ENCODE measurements at places on chromosomes 7 and 10.

DNA sequence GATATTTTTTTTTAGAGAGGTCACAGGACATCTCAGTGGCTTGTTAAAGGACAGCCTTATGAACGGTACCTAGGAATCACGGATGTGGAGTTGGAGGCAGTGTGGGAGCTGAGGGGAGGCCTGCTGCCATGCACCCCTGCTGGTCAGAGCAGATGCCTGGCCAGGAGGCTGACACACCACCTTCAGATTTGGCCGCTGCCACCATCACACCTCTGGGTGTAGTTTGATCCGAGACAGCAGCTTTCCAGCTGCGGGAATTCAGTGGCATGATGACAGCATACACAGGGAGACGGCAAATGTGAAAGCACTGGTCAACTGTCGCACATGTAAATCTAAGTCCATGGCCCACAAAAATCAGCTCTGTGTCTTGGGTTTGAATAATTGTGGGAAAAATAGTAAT is 285.4 kb downstream of the ADARB2 start:
- no peak for DNase-seq

DNA sequence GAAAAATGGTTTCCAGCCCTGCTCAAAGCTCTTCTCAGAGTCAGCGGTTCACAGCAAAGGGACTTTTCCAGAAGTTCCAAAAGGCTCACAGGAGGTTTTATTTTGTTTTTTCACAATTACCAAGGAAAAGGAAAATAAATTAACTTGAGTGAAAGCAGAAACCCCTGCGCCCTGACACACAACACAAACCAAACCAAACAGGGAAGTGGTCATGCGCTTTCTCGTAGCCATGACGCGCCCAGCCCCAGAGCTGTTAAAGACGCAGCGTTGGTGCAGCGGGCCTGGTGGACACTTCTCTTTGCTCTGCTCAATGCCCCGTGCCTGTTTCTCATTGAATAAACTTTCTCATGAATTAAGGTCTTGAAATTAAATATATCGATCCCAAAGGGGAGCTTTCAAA is 134.4 kb upstream of the LYZL2 start:
- no peak for DNase-seq

DNA sequence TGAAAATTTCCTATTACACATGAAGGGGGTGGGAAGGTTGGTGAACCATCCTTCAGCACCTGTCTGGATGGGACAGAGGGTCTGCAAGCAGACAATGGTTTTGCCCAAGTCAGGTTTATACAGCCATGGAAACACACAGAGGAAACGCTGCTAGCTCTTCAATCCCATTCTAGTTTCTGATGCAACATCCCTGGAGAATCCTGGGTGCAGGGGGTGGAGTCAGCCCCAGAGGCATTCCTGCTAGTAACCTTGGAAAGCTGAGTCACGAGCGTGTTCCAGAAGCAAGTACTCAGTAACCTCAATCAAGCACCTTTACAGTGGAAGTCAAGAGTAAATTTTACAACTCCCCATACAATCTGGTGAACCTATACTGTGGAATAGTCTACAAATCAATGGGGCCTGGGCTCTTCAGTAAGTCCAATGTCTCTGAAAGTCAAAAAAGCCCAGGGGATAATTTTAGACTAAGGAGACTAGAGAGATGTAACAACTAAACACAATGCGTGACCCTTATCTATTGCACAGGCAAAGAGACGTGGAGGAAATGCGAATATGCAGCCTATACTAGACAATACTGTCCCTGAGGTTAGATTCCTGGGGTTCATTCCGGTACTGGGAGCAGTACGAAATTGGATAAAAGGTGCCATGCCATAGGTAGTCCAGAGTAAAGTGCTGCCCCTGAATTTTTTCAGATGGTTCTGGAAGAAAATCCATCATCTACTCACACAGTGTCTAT is 95.4 kb downstream of the ZRANB1 start:
- no peak for DNase-seq

GRCh38 chr7:44264221-44264931 is 61.0 kb downstream of the CAMK2B start:
- DNase-seq: no peak

DNA sequence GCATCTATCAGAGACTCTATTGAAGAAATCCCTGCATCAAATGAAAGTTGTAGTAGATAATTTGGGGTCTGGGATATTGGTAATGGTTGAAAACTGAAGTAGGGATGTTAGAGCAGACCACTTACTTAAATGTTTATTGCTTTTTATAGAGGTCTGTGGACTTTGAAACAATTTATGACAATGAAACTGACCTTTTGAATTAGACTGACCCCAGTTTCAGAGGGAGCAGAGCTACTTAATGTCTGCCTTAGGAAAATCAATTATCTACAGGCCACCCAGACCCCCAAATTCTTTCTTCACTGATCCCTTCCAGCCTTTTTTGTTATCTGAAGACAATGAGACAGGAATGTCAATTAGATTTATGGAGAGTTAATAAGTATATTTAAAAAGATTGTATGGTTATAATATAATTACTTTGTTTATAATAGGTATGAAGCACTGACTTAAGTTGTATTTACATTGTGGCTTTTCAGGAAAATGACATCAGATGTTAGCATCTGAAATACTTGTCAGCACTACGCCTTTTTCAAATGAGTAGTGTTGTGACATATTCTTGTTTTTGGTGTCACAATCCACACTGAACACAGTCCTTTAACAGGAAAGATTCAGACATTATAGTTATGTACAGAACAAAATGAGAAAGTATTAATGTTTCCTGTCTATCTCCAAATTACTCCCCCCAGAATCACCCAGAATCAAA is 13.9 kb downstream of the MGAM2 start:
- no peak for DNase-seq

- DNase-seq: no peak
These were observed 97.6 kb downstream of the PRPF18 start for GRCh38 chr10:13684252-13684791.

DNA sequence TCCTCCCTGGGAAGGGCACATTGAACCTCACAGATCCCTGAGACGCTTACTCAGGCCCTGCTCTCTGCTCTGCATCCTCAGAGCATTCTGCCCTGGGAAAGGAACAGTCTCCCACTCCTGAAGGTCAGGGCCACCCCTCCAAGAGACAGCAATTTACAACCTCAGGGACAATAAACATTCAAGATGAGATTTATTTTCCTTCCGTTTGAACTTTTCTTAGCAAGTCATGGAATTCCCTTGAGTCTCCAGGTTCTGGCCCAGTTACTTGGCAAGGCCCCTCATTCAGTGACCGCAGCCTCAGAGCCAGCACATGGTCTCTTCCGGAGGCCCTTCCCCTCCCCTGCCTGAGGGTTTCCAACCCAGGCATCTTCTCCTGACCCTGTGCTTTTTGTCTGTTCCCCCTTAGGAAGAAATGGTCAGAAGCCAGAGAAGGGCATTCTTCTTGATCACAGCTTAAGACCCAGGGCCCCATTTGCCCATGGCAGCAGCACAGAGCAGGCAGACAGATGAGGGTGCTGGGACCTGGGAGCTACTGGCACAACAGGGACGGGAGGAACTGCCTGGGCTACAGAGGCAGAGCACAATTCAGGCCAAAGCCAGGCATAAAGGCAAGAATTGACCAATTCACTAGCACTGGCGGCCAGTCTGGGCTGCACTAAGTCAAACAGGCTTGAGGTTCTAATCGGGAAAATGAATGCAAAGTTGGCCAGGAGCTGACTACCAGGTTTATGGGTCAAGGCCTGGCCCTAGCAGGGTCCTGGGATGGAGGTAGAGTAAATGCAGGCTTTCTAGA is 56.7 kb downstream of the VSTM4 start:
- DNase-seq: no peak

- peak; percentile 27 for DNase-seq
These were observed 10.9 kb downstream of the C10orf71 start for GRCh38 chr10:49309691-49310411.

DNA sequence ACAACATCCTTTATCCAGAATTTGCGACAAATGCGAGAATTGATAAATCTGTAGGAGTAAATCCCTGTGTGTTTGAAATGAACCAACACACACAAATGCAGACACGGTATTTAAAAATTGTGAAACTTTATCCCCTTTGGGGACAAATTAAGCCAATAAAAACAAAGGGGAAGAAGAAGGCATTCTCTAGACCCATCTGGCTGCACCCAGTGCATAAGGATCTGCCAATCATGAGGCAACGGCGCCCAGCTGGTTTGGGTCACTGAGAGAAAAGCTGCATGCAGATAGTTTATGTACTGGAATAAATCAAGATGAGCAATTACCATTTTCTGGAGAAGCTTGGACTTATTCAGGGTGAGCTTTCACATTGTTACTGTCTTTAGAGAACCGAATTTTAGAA is 45.7 kb downstream of the VAX1 start:
- DNase-seq: no peak

DNA sequence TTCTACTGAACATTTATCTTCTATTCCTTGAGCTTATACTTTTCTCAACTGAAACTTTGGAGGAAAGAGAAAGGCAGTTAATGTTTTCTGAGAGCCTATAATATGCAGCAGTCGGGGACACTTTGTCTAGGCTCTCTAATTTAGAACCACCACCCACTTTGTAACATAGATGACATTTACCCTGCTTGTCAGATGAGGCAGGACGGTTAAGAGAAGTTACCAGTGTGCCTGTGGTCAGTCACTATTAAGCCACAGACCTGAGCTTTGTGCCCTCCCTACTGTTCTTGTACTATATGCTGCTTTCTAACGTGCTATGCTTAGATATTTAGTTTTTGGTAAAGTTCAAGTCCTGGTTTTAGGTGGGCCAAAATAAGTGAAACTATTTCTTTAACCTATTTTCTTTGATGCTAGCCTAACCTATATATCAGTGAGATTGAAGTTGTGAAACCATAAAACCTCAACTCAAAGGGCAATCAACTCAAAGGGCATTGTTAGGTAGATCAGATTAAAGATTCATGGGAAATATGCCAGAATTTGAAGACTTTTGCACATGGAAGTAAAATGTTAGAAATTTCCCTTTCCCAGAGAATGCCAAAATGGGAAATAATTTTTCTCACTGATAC is 156.5 kb upstream of the AGR3 start:
- no peak for DNase-seq

- no peak for DNase-seq
These were observed 36.9 kb upstream of the AGR2 start for GRCh38 chr7:16841681-16842080.

- DNase-seq: no peak
These were observed 228.1 kb downstream of the BMPER start for GRCh38 chr7:34133356-34133982.

DNA sequence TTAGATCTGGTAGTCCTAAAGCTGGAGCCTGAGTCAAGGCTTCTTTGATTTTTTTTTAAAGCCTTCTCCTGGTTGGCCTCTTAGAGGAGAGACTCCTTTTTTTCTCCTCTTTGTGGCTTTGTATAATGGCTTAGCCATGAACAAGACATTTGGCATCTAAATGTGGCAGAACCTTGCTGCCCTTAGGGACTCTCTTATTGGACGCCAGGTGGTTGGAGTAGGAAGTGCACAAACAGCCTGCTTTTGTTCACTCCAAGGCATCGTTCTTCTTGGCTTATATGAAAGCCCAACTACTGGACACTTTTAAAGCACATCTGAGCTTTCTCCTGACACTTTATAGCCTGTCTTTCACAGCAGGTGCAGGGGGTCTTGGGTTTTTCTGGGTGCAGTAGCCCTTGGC is 25.0 kb downstream of the ZPBP start:
- no peak for DNase-seq

- no peak for DNase-seq
These were observed 47.0 kb downstream of the THSD7A start for GRCh38 chr7:11784769-11785536.

GRCh38 chr10:105239311-105240219 is 598.5 kb downstream of the SORCS3 start:
- DNase-seq: no peak

DNA sequence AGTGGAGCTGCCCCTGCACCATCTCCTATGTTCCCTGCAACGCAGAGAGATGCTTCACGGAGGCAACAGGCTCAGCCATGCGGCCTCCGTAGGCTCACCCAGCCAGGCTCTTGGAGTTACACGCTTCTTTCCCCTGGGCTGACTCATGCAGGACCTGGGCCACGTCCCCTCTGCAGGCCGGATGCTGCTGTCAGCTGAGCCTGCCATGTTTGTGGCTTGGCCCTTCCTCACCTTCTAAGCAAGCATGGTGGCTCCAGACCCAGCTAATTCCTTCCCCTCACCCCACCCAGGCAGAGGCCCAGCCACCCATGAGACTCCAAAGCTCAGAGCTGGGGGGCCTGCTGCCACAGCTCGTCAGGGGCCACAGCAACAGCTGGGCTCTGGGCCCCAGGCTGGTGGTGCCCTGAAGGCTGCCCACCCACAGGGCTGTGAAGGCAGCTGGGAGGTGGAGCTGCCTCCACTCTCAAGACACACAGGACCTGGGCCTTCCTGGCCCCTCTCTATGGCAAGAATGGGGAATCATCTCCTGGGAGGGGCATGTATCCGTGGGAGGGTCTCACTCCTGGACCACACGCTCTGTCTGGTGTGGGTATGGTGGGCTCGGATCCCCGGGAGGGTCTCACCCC is 219.6 kb downstream of the ELFN1 start:
- no peak for DNase-seq

- DNase-seq: peak; percentile 19
These were observed 5.7 kb upstream of the GOT1 start for GRCh38 chr10:99435986-99436638.

GRCh38 chr7:121366852-121367431 is 29.2 kb downstream of the FAM3C start:
- peak; percentile 25 for DNase-seq

DNA sequence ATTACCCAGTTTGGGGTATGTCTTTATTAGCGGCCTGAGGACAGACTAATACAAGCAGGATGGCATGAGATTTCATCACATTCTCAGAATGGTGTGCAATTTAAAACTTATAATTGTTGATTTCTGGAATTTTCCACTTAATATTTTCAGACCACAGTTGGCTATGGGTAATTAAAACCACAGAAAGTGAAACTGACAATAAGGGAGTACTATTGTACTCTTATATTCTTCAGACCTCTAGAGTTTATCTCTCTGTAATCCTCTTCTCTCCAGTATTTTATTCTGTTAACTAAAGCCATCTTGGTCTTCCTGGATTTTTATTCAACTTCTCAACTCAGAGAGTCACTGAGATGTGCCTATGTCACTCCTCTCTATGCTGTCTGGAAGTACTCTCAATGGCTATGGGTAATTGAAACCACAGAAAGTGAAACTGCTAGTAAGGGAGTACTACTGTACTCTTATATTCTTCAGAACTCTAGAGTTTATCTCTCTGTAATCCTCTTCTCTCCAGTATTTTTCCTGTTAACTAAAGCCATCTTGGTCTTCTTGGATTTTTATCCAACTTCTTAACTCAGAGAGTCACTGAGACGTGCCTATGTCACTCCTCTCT is 118.3 kb downstream of the PPP1R17 start:
- no peak for DNase-seq

DNA sequence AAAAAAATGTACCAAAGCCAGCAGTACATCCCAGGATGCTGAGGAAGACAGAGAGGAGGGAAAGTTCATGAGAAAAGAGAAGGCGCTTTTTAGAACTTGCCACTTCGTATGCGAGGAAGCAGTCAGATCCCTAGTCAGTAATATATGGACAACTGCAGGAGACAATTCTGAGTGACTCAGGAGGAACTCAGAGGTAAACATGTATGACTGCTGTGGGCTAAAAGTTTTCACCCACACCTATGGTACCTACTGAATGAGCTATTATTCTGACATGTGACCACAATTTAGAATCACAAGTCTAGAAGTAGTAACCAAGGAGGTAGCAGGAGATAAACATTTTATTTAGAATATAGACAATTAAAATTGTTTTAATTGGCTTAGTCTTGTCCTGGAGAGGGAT is 126.5 kb downstream of the ICA1 start:
- DNase-seq: no peak

Measured in GM13977 (cell line).